ENCODE measurements at places on chromosomes 16 and 17.

- DNase-seq = no peak
Measured at GRCh38 chr16:19177111-19177739, 9.2 kb downstream of the SYT17 start.

GRCh38 chr17:29252101-29252791 lies 5.6 kb downstream of the CRYBA1 start:
- no peak for DNase-seq

DNA sequence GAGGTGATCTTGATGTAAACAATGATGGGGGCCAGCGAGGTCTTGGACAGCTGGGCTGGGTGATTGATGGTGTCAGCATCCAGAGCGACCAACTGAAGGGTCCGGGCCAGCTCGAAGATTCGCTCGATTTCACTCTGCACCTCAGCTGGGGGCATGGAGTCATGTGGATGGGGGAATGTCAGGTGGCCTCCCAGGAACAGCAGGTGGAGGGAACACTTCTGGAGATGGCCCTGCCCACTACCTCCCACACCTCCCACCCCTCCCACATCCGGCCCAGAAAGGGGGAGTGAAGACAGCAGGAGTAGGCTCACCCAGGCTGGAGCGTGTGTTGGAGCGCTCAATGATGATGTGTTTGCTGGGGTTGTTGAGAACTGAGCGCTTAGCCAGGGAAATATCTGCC lies 13.7 kb downstream of the CACNB1 start:
- no peak for DNase-seq

GRCh38 chr17:76336756-76337412 lies 16.8 kb downstream of the PRPSAP1 start:
- no peak for DNase-seq

DNA sequence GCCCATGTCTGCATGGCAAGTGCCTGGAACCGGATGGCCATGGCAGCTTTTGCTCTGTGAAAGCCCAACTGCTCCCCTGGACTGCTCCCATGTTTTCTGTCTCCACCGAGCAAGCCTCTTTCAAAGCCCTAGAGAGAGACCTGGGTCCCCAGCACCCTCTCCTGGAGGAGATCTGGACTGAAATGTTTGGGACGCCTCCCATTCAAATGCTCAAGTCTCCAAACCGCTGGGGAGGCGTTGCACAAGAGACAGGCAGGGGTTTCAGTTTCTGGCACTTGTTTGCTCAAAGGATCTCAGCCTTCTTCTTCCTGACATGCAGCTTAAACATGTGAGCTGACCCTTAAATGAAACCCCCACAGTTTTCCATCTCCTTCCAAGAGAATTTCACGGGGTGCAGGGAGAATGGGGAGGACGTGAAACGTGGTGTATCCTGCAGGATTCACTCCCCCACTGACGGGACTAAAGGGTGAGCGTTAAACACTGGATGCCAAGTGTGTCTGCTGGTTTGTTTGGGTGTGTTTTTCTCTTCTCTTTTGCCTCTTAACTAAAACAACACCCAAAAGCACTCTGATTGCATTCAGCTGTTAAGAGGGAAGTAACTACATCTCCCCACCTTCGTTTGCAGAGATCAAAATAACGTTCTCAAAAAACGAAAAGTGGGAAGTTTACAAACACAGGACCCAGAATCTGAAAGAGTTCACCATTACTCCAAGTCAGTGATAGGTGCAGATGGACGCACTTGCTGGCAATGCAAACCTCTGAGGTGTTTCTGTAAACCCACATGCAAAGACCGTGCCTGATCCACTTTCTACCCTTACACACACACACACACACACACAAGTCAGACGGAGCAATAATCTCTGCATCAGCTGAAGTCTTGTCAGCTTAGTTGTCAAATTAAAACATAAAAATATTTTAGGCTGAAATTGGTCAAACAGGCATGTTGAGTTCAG lies 256.9 kb downstream of the C16orf95 start:
- DNase-seq = no peak

DNA sequence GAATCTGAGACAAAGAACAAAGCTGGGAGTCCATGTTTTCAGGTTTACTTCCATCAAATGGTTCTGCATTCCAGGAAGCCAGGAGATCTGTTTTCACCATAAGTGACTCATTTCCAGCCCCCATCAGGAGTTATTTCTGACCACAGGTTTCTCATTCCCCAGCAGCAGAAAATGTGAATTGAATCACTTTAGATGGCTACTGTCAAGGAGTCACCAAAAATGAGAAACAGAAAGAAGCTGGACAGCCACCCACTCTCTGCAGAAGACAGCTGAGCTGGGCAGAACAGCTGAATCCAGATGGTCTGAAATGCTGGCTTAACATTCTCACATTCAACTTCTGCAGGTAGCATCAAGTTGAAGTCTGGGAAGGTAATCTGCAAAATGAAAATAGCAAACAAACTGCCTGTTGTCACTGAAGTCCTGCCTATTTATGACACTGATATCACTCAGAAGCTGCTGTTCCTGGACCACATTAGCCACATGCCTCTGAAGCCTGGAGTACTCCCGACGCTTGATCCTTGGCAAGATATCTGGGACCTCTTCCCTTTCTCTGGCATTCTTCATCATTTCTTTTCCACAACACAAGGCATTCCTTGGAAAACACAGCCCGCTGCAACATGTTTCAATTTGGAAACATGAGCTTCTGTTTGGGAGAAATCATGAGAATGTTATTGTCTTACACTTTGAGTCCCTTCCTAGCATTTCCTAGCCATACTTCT lies 15.3 kb downstream of the CCL11 start:
- no peak for DNase-seq

GRCh38 chr17:28097901-28098300 lies 55.4 kb downstream of the NLK start:
- DNase-seq = no peak

DNA sequence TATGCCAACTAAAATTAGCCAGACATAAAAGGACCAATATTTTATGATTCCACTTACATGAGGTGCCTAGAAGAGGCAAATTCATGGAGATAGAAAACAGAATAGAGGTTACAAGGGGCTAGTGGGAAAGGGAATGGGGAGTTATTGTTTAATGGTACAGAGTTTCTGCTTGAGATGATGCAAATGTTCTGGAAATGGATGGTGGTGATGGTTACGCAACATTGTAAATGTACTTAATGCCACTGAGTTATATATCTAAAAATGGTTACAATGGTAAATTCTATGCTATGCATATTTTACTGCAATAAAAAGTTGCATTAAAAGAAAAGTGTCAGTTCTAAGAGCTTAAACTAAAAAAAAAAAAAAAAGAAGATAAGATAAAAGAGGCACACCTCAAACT lies 17.9 kb downstream of the MT1X start:
- no peak for DNase-seq

GRCh38 chr17:17167356-17167755 lies 38.8 kb downstream of the PLD6 start:
- no peak for DNase-seq

DNA sequence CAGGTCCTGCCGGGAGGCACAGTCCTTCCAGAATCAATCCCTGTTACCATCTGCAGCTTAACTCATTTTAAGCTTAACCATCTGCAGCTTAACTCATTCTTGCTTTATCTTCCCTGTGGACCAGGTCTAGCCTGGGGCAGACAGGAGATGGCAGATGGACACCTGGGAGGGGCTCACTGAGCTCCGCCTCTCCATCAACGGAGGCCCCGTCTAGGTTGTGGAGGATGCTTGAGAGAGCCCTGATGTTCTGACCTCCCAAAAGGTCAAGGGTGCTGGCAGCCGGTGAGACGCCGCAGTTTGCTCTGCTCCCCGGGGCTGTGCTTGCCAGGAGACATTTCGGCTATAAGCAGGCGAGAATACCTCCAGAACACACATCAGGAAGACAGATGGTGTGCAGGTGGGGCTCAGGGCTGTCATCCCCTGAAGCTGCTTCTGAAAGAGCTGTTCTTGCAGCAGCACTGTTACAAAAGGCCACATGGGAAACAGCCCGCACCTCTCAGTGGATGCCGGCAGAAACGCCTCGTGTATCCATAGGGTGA lies 41.3 kb downstream of the BAIAP2 start:
- no peak for DNase-seq

DNA sequence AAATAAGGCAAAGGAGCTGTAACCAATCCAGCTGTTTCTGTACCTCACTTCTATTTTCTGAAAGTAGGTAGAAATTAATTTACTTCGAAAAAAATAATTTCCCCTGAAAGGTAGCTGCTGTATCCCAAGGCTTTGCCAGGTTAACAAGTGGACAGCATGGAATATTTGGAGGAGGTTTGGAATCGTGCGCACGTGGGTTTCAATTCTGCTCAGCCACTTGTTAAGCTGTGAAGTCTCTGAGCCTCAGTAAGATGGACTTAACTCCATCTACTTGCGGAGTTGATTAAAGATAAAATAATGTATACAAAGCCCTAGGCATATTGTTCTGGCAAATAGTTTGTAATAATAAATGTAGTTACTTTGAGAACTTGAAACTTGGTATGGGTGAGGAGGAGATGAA lies 57.4 kb upstream of the LGALS9 start:
- DNase-seq = no peak

DNA sequence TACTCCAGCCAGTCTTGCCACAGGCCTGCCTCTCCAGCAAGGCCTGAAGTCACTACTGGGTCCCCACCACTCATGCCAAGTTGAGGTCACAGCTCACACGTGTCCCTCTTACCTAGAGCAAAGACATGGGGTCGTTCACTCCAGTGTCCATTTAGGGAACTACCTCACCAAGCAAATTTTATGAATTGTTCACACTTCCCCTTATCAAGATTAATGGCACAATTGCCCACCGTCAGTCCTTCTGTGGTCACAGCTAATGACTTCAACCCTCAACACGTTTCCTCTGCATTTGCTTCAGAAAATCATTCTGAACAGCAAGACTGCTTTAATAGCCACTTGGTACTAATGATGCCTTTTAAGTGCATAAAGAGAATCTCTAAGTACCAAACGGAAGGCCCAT lies 14.6 kb downstream of the IRX6 start:
- DNase-seq = no peak

GRCh38 chr16:23245268-23245667 lies 56.8 kb upstream of the SCNN1B start:
- no peak for DNase-seq

- DNase-seq = no peak
Measured at GRCh38 chr16:18833707-18834505, 32.6 kb upstream of the ARL6IP1 start.

GRCh38 chr16:1374418-1375297 lies 22.9 kb downstream of the GNPTG start:
- DNase-seq = no peak

GRCh38 chr17:15122857-15123256 lies 142.3 kb downstream of the PMP22 start:
- no peak for DNase-seq
